ENCODE measurements at places on chromosomes 1 and 21.

DNA sequence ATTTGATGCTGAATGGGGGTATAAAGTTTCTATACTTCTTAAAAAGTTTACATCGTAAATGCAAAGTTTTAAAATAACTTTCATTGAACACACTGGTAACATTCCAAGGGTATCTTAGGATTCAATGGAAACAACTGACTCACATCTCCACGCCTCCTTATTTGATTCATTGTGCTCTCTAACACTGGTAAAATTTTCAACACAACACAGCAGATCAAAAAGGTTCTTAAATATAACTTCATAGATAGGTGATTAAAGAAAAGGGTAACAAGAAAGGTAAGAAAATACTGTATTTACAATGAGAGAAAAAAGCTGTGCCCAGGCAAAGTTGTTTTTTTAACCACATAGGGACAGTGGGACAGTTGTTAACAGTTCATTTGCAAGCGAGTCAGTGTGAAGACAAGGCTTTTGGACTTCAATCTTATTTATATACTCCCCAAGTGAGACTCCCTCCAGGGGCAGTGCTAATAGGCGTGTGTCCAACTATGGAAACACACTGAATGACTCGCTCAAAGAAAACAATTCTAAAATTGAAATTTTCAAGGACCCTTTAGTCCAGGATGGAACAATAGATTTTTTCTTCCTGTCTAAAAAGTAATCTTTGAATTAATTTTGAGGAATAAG, 140.5 kb downstream of the TIAM1 start:
- DNase-seq: no peak

DNA sequence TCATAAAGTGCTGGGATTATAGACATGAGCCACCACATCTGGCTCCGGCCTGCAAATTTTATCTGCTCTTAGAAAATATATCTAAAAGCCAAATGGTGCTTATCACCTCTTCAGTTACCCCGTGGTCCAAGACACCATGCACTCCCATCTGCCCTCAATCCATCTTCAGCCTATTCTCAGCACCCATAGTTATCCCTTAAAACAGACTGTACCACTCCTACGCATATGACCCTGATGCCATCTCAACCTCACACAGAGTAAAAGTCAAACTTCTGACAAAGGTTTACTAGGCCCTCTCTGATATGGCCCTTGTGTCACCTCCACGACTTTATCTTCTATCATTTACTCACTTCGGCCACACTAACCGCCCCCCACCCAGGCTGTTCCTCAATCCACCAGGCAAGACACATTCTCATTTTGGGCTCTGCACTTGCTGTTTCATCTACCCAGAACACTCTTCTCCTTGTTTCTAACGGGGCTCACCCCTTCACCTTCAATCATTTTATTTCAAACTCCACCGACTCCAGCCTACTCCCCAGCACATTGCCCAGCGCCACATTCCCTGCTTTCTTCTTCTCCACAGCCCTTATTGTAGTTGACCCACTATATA, 33.0 kb downstream of the USP48 start:
- no peak for DNase-seq

- no peak for DNase-seq
Observed at GRCh38 chr1:53108646-53109580, 33.5 kb downstream of the SLC1A7 start.

DNA sequence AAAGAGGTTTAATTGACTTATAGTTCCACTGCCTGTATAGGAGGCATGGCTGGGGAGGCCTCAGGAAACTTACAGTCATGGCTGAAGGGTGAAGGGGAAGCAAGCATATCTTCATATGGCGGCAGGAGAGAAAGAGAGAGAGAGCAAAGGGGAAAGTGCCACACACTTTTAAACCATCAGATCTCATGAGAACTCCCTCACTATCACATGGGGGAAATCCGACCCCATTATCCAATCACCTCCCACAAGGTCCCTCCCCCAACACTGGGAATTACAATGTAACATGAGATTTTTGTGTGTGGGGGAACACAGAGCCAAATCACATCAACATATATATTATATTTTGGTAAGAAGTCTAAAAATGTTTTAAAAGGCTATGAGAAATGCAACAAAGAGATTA, 27.2 kb downstream of the FABP3 start:
- DNase-seq: no peak

- no peak for DNase-seq
Observed at GRCh38 chr1:201488830-201489589, 17.9 kb downstream of the CSRP1 start.

GRCh38 chr1:168087696-168088095, 49.0 kb downstream of the GPR161 start:
- no peak for DNase-seq

Measured in activated CD8-positive, alpha-beta memory T cell treated with anti-CD3 and anti-CD28 coated beads for 1 hour (primary cell).